ENCODE measurements at places on chromosomes 5 and 9.

DNA sequence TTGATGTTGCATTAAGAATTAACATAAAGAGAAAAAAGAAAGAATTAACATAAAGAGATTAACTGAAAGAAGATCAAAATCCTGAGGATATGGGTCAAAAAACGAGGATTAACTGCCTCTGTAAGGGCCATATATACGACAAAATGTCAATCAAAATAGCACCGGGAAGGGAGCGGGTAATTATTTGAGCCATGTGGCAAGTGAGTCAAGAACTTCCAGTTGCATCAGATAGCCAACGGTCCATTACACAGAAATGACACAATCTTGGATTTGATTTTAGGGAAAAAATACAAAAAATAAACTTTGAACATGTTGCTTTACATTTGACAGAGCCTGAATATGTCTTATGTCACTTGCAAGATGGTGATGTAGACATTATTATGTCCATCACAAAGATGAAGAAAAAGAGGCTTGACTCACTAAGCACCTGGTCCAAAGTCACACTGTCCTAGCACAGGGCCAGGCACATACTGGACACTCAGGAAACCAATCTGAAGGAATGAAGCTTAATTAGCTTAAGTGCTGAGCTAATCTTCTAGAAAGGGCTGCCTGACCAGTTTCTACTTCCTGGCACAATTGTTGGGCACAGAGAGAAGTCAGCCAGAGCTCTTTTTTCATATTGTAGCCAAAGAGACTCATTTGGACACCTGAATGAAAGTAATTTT, 273.2 kb upstream of the PAPPA start:
- DNase-seq, result no peak

- DNase-seq, result no peak
Observed at GRCh38 chr5:112737070-112737462, 619 bp upstream of the APC start.

GRCh38 chr9:134564431-134565170, 77.0 kb upstream of the COL5A1 start:
- no peak for DNase-seq

DNA sequence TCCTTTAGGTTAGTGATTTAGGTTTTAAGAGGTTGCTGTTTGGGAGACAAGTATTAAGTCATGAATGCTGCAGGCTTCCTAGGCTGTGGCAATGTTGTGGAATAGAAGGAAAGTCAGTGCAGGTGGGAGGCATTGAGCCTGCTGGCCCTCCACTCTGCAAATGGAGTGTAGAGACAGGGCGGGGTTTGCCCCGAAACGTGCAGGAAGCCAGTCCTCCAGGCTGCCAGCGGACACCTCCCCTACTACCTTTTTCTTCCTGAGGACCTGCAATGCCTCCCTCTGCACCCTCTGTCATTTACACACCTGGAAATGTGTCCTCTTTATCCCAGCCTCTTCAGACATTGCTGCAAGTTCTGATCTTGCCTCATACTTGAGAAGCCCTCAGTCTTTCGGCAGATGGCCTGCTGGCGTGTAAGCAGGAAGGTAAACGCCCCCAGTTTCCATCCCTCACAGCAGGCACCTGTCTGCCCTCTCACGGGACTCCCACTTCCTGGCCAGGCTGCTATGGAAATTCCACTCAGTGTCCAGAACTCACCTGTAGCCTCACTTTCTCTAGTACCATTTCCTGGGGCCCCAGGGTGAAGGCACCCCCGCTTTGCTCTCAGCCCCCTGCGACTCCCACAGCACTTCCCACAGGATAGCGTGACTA, 81.6 kb upstream of the BOD1 start:
- no peak for DNase-seq

DNA sequence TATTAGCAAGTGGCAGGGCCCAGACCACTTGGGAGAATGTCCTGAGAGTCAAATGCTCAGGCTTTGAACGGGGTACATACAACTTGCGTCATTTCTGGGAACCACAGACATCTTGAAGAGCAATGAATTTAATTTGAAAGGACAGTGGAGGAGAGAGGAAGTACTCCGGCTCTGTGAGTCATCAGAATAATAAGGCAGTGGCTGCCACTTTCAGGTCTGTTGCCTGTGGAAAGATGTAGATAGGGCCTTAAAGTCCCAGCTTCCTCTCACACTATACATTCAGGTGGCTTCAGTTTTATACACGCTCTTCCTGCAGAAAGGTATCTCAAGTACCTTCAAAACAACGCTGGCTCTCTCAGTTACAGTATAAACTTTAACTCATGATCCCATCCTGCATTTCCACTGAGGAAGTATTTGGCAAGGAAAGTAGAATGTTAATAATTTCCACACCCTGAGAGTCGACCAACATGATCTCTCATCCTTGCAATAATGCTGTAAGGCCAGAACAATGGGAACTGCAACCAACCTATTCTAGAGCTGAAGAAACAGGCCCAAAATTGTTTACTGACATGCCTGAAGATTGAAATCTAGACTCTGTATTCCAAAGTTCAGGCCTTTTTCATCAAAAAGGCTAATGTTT, 6.8 kb upstream of the PRUNE2 start:
- no peak for DNase-seq

DNA sequence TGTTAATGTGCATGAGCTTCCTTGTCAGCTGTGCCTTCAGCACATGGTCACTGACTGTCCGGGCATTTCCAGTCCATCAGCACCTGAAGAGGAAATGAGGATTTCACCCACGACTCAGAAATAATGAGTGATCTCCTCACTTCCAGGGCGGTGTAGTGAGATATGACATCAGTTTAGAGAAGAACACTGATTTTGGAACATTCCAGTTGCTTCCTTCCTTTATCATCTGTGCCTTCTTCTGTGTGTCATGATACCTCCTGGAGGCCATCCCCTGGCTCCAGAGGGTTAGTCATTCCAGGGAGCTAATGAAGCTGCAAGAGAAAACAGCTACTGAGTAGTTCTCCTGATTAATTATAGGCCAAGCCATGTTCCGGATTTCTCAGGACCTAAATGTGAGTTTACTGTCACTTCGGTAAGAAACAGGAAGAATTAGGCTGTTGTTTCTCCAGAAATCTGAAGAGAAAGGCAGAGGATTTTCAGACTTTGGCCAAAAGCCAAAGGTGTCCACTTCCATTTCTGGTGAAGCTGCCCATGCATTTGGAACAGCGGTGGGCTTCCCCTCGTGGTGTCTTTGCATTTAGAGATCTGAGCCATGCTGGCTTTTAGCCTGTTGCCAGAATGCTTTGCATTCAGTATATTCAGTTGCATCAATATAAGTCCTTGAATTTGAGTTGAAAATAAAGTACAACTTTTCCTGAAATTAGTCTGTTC, 161.3 kb upstream of the OTULINL start:
- no peak for DNase-seq

DNA sequence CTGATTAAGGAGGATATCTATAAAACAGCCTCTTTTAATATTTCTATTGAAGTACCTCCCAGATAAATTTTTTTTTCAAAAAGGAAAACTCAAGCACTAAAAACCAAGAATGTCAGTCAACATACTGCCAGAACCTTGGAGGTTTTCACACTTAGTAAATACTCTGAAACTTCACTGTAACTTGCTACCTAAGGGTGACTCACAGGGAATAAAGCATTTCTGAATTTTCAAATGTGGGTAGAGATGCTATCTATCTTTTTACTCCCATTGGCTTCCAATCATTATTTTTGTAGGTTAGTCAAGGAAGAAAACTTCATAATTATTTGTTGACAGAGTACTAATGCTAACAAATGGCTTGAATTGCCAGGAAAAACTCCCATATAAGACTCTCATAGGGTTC, 46.1 kb downstream of the SLC25A46 start:
- no peak for DNase-seq

- no peak for DNase-seq
Observed at GRCh38 chr9:96193236-96193755, 108.7 kb downstream of the HSD17B3 start.

DNA sequence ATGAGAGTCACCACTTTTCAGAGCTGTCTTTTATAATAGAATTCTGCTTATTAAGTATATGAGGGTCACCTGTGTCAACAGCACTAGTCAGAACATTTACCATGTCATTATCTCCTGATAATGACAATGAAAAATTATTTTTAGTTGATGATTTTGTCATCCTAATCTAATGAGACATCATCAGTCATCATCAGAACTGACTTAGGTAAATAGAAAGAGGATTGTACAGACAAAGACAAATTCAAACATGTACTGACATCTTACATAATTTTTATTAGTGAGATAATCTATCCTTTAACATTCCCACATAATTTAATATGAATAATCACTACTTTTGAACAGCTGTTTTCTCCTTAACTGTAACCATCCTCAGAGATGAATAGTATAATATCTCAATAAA, 22.6 kb downstream of the CDH9 start:
- DNase-seq, result no peak

DNA sequence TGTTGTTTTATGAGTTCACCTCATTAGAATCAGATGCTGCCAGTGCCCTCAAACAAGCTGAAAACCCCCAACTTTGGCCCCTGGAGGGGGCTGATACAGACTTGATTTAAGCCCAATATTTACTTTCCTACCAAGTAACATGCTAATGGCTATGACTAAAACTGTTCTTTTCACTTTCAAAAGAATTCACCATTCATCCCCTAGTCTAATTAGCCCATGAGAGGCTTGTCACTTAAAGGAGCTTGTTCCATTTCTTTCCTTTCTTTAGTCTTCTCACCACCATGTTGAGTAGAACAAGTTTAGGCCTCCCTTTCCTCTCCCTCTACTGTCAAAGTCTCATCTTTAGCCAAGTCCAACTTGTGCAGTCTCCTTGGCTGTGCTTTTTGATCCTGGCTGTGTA, 50.4 kb downstream of the EPB41L4B start:
- DNase-seq, result no peak

GRCh38 chr5:139784488-139784887, 11.1 kb upstream of the PSD2 start:
- DNase-seq, result no peak

GRCh38 chr9:133119103-133119845, 1.8 kb downstream of the RALGDS start:
- DNase-seq, result no peak

DNA sequence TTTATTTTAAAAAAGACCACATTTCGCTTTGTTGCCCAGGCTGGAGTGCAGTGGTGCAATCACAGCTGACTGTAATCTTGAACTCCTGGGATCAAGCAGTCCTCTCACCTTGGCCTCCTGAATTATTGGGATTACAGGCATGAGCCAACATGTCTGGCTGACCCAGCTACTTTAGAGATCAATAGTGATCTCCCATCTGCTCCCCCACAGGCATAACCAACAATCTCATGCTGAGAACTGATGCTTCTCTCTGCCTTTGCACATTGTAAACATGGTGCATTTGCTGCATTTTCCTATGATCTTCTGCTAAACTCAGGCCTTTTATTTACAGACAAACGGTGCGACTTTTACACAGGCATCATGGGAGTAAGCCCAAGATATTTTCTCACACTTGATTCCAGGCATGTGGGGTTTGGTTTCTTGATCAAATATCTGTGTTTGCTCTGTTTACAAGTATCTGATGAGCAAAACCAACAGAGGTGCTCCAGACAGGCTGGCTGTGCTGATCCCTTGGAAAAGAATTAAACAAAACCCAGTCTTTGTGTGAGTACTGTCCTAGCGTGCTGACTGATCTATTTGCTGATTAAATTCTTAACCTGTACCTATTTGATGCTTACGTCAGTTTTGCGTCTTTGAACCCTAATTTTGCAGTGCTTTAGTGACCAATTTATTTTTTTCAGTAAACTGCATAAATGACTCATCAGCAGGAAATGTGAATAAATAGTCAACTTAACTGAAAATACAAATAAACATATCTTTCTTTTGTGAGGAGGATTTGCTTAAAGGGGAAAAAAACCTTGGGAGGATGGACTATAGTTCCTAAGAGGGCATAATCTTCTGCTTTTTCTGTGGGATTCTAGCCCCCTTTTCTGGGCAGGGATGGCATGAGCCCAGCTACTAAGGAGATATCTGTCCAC, 191.7 kb upstream of the NR3C1 start:
- DNase-seq, result no peak

DNA sequence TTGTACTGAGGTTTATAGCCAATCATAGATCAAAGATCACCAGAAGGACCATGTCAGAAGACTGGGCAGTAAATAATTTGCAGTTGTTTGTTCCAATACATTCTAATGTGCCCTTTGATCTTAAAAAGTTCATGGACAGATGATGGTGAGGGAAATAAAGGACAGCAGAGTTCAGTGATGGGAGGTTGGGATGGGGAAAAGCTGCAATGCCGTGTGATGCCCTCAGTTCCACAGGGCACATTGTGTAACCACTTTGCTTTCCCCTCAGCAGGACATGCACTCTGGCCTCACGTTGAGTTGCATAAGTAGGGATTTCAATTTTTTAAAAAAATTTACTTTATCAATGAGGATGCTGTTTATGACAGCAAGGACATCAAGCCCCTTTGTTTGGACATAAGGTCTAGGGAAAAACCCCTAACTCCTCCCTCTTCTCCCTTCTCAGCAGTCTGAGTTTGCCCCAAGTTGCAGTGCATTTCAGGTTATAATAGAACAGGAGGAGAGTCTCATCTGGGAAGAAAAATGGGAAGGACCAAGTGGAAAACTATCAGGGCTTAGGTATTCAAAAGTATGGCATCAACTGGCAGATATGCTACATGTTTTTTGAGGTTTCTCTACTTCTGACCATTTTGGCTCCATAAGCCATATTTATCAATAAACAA, 83.1 kb upstream of the TMED7 start:
- no peak for DNase-seq

DNA sequence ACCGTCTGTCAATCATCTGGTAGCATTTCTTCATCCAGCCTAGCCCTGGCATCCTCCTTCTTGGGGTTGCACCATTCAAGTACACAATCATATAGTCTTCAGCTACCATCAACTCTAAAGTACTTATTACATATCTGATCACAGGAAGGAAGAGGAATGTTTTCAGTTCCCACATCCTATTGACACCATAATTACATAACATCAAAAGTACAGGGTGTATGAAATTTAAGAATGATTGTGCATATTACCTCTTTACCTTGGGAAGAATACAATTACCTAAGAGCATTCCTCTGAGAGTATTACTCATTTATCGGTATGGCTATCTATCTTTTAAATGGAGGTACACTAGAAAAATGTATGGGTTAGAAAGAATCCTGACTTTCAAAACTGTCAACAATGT, 126.8 kb upstream of the PCA3 start:
- no peak for DNase-seq

DNA sequence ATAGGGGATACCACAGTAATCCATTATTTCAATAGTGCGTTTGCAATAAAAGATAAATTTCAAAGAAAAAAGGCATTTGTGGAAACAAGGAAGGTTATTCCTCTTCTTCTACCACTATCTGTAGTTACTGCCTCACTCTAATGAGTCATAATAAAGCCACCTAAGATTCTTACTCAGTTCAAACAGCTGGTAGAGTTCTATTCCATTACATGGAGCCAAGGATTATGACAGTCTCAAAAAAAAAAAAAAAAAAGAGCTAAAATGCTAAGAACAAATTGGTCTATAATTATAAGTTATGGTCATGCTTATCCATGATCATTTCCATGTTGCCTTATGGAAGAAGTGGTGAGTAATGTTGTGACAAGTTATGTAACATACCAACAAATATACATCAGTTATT, 46.3 kb downstream of the DENND1A start:
- no peak for DNase-seq

DNA sequence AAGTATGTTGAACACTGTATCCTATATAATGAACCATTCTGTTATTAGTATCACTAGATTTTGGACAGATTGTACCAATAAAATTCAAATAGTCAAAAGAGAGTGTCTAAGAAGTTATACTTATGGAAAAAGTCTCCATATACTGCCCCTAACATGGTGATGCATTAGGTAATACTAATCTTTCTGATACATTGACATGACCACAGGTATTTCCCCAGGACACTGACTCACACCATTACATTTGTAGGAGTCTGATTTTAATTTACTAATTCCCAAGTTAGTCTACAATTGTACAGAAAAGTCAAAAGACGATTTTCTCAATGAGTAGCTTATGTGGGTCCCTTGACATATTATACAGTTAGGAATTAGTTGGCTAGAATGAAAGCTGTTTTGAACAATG, 593.8 kb downstream of the ISL1 start:
- no peak for DNase-seq
